Tibial artery (tissue), 4 donors: ENCODE measurements at places on chromosomes 5 and 9.

DNA sequence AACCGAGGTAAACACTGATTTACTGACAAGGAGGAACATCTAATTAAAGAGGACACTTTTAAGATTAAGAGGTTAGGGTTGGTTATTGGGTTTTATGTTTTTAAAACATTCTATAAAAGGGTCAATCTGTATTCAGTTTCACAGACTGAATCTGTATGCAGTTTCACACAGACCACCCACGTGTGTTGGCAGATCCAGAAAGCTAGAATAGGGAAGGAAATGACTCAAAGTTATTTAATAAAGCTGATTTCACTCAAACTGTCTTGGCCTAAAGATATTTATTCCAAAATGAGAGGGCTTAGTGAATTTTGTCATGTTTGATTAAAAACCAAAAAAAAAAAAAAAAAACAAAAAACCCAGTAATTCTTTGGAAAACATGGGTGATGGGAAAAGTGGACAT is 140.2 kb downstream of the SLC24A2 start:
- no peak overlapping the region for H3K4me3 ChIP-seq
- H3K36me3 ChIP-seq: no peaks in the 10 kb centered on the region
- no peaks in the 10 kb centered on the region for H3K27me3 ChIP-seq
- no peak for DNase-seq

GRCh38 chr9:129483415-129484351 is 137.2 kb downstream of the C9orf50 start:
- DNase-seq: peak; percentile 97
- H3K36me3 ChIP-seq: no peaks in the 10 kb centered on the region
- H3K4me3 ChIP-seq: peak overlapping the region; percentile 53
- H3K4me1 ChIP-seq: peaks cover 89% of the 10 kb centered on the region
- peak overlapping the region; percentile 100 for H3K27ac ChIP-seq

DNA sequence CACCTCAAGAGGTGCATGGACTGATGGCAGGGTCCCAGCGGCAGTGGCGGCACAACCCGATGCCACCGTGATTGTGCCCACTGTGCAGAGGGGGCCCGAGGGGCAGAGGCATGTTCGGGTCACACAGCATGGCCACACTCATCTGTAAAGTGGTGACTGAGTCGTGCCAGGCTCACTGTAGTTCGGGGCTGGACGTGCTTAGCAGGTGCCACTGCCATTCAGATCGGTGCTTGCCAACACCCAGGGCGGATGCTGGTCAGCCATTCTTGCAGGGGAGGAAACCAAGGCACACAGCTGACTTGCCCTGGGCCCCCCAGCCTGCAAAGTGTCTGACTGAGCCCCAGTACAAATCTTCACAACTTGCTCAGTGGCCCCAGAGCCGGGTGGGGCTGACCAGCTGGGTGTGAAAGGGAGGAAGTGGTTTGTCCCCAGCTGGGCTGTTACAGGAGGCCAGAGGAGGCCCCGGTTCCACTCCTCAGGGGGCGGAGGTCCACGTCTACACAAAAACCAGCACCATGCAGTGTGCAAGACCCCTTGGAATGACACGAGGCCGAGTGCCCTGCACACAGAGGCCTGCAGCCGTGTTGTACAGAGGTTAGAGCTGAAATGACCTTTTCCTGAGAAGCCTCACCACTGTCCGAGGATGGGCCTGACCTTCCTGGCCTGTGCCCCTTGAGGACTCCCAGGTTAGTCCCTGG is 17.9 kb downstream of the FGD3 start:
- peaks cover 10% of the 10 kb centered on the region for H3K27me3 ChIP-seq
- H3K4me1 ChIP-seq: no peaks in the 10 kb centered on the region
- no peak overlapping the region for H3K27ac ChIP-seq
- DNase-seq: peak; percentile 64

- no peaks in the 10 kb centered on the region for H3K36me3 ChIP-seq
- H3K4me3 ChIP-seq: no peak overlapping the region
- no peak overlapping the region for H3K27ac ChIP-seq
- DNase-seq: no peak
Measured at GRCh38 chr5:78758169-78758839, 109.7 kb upstream of the LHFPL2 start.

DNA sequence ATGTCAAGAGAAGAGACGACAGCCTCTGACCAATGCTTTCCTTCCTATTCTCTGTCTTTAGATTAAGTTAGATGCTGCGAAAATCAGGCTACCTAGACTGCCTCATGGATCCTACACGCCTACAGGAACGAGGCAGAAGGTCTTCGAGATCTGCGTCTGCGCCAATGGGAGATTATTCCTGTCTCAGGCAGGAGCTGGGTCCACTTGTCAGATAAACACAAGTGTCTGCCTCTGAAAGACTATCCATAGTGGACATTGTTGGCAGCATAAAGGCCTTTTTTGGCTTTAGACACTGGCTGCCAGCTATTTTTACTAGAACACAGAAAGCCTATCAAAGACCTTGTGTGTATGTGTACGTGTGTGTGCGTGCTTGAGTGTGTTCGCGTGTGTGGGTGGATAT is 90.9 kb upstream of the PPP1R2B start:
- H3K27ac ChIP-seq: no peak overlapping the region
- peaks cover 19% of the 10 kb centered on the region for H3K36me3 ChIP-seq
- H3K4me3 ChIP-seq: no peak overlapping the region

DNA sequence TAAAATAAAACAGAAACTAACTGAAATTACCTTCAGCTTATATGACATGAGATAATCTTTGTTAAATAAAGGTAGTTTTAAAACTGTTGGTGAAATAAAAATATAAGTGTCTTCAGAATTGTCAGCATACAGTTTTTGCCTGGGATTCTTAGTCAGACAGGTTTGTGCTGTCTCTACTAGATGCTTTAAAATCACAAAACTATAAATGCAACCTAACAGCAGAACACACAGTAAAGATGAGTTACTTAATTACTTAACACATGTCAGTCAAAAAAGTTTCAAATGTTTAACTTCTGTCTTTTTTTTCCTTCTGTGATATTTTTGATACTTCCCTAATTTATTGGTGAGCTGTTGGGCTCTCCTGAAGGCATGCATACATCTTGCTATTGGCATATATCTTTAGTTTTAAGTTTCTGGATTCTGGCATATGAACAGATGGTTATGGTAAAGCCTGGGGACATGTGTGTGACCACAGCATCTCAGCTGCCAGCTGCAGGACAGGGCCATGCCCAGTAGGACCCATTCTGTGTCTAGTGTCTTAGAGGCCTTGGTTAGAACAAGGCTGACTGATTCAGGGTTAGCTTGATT is 231.1 kb upstream of the NUDT12 start:
- H3K27ac ChIP-seq: no peak overlapping the region
- no peaks in the 10 kb centered on the region for H3K36me3 ChIP-seq
- no peak for DNase-seq
- no peaks in the 10 kb centered on the region for H3K27me3 ChIP-seq

DNA sequence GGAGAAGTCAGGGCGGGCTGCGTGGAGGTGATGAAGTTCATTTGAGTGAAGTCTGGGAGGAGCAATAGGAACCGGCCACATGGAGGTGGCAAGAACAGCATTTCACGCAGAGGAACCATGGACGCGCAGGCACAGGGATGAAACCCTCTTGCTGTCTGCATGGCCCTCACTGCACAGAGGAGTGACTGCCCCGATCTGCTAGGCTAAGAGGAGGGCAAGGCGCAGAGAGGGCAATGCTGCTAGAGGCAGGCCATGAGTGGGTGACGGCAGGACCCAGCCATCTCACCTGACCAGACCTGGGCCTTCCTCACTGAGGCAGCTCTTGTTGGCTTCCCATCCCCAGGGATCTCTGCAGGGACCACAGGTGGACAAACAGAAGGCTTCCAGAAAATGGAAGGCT is 90.3 kb downstream of the BARX1 start:
- H3K4me3 ChIP-seq: no peak overlapping the region
- no peaks in the 10 kb centered on the region for H3K36me3 ChIP-seq
- no peak for DNase-seq
- H3K4me1 ChIP-seq: no peaks in the 10 kb centered on the region
- H3K27ac ChIP-seq: no peak overlapping the region

GRCh38 chr9:109766351-109766750 is 13.6 kb upstream of the PALM2AKAP2 start:
- no peak overlapping the region for H3K27ac ChIP-seq
- no peaks in the 10 kb centered on the region for H3K36me3 ChIP-seq
- H3K27me3 ChIP-seq: no peaks in the 10 kb centered on the region

- no peak overlapping the region for H3K27ac ChIP-seq
- H3K4me3 ChIP-seq: no peak overlapping the region
- H3K4me1 ChIP-seq: no peaks in the 10 kb centered on the region
- H3K36me3 ChIP-seq: no peaks in the 10 kb centered on the region
- H3K27me3 ChIP-seq: no peaks in the 10 kb centered on the region
Measured at GRCh38 chr5:138604176-138604785, 29.1 kb upstream of the HSPA9 start.

GRCh38 chr5:541539-542318 is 17.5 kb upstream of the SLC9A3 start:
- no peak for DNase-seq
- no peak overlapping the region for H3K27ac ChIP-seq
- H3K36me3 ChIP-seq: no peaks in the 10 kb centered on the region

DNA sequence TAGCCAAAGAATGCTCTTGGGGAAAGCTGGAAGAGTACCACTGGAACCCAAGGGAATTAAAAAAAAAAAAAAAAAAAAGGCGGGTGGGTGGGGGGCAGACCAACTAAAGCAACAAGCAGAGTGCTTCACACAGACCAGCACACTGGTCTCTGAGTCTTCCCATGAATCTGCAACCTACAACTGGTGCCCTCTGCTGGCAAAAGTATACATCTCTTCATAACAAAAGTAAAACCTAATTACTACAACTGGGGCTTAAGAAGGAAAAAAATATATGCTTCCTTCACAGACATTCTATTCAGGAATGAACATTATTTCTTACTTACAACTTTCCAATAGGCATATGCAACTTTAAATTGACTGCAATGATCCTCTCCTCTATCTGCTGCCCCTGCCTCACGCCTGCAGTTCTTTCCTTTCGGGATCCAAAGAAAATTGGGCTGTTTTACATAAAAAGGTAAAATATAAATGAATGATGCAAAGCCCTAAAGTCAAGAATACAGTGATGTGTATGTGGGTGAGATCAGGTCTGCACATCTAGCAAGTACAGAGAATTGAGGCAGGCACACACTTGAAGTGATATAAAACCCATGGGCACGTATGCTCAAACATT is 7.2 kb upstream of the KLHL3 start:
- DNase-seq: peak; percentile 22
- no peak overlapping the region for H3K4me3 ChIP-seq
- no peaks in the 10 kb centered on the region for H3K27me3 ChIP-seq
- H3K36me3 ChIP-seq: no peaks in the 10 kb centered on the region
- no peaks in the 10 kb centered on the region for H3K4me1 ChIP-seq

GRCh38 chr5:133797167-133797566 is 171.3 kb downstream of the C5orf15 start:
- no peak overlapping the region for H3K27ac ChIP-seq
- H3K4me3 ChIP-seq: no peak overlapping the region
- no peaks in the 10 kb centered on the region for H3K36me3 ChIP-seq
- H3K27me3 ChIP-seq: no peaks in the 10 kb centered on the region
- H3K4me1 ChIP-seq: no peaks in the 10 kb centered on the region
- no peak for DNase-seq

DNA sequence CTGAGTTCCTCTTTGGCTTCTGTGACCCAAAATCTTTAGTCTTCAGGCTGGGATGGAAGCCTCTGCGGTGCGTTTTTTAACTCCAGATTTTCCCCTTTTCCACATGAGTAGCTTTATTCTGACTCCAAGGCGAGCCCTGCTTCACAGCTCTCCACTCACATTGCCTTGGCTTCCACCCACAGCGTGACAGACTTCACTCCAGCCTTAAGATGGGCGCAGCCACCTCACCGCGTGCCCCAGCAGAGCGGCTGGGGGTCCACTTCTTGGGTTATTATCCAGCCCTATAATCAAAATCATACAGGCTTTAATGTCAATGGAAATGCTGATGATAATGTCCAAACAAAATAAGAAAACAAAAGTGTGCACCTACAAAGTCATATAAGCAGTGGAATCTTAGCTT is 1.2 kb downstream of the EXOC3 start:
- H3K4me1 ChIP-seq: no peaks in the 10 kb centered on the region
- no peaks in the 10 kb centered on the region for H3K27me3 ChIP-seq
- peak overlapping the region; percentile 99 for H3K4me3 ChIP-seq
- DNase-seq: peak; percentile 3
- peaks cover 29% of the 10 kb centered on the region for H3K36me3 ChIP-seq

GRCh38 chr5:153831973-153832372 is 206.7 kb downstream of the FAM114A2 start:
- no peaks in the 10 kb centered on the region for H3K4me1 ChIP-seq
- no peak overlapping the region for H3K4me3 ChIP-seq
- H3K27ac ChIP-seq: no peak overlapping the region
- no peaks in the 10 kb centered on the region for H3K27me3 ChIP-seq
- H3K36me3 ChIP-seq: no peaks in the 10 kb centered on the region

DNA sequence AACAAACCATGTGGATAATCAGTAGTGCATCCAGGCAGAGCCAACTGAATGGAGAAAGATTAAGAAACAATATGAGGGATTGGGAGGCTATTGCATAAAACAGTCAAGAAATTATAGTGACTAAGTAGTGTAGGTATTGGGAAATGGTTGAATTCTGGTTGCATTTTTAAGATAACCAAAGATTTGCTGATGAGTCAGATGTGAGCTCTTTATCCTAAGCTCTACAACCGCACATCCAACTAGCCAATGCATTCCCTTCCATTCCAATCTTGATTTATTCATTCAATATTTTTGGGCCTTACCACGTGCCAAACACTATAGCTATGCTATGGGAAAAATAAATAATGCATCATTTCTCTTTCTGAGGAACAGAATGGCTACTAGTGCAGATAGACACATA is 524.5 kb upstream of the RGMB start:
- H3K27ac ChIP-seq: no peak overlapping the region
- DNase-seq: no peak
- H3K27me3 ChIP-seq: no peaks in the 10 kb centered on the region
- no peaks in the 10 kb centered on the region for H3K4me1 ChIP-seq
- H3K4me3 ChIP-seq: no peak overlapping the region
